ENCODE measurements at places on chromosomes 12 and 14.

DNA sequence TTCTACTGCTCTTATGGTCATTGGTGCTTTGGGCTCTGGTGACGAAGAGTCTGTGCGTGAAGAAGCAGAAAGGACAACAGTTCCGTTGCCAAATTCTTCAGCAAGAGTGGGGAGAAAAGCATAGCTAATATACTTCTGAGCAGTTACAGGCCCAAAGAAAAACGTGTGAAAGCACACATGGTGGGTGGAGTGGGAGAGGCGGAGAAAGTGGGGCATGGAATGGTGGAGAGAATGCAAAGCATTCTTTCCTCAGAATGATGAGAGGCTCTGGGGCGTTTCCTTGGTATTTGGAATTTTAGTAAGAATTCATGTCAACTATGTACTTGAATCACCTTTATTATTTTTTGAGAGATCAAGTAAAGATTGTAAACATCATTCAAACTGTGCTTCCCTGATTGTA lies 396.1 kb downstream of the NAV3 start:
- DNase-seq: no peak

DNA sequence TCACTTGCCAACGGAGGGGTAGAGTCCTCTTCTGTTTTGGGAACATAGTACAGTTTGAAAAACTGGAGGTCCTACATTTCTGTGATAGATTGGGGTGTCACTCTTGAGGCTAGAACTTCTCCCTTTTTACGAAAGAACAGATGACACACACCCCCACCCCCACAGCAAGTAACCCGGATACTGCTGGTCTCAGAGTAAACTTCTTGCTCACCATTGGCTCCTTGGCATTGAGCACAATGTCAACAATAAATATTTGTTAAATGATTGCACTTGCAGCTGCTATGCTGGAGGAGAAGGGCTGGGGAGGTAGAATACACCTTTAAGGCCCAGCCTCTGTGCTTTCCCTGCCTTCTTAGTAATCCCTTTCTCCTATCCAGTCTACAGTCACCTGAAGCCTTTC lies 149.8 kb downstream of the TGFB3 start:
- DNase-seq: no peak

DNA sequence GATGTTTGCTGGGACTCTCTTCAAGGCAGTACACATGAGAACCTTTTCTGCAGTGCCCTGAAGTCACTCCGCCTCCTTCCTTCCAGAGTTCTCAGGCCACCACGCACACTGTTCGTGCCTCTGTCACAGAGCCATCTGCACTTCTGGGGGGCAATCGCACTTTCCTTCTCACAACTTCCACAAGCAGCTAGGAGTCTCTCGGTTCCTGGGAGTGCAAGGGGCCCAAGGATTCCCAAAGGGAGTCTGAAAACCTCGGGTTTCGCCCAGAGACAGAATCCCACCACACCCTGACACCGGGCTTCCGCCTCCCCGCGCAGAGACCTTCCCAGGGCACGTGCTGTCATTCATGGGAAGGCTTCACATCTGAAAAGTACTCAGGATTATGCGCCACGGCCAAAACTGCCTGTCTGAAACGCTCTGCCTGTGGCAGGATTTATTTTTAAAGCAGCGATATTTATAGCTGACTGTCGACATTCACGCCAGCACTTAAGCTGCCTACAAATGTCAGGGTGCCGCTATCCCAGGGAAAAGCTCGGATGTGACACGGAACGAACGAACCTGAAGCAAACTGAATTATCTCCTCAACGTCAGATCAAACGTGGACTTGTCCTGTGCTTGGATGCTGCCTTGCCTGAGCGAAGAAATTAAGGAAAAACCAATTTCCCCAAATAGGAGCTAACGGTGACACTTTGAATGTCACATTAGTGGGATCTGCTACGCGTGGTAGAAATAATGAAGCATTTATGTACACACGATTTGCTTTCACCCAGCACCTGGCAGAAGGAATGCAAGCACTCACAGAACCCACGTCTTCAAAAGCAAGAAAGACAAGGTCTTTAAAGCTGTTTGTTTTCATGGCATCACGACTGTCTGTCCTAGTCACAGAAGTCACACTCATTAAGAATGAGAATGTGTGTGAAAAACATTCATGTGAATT lies 154.0 kb downstream of the PIWIL1 start:
- DNase-seq: no peak

GRCh38 chr14:38944691-38945090 lies 158.3 kb downstream of the SEC23A start:
- DNase-seq: no peak

GRCh38 chr12:31220061-31220460 lies 105.9 kb downstream of the SINHCAF start:
- DNase-seq: no peak

- DNase-seq: no peak
Observed at GRCh38 chr14:98931911-98932310, 340.1 kb downstream of the BCL11B start.

- peak; percentile 74 for DNase-seq
Observed at GRCh38 chr12:67069451-67070306, 199.5 kb upstream of the CAND1 start.

DNA sequence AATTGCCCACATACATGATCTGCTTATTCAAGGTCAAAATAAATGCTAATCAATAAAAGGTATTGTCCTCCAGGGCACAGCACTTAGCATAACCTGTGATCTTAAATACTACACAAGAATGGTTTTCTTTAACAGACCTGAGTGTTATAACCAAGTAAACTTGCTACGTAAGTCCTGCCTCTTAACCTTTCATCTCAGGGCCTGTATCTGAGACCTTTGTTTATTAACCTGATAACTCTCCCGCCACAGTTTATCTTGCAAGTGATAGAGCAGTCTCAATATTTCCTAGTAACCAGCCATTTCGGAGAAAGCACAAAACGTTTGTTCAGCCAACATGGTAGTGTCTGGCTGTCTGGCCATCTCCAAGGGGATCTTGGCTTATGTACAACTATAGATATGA lies 88.4 kb downstream of the DUSP6 start:
- DNase-seq: no peak

GRCh38 chr12:12523229-12523628 lies 39.4 kb downstream of the DUSP16 start:
- DNase-seq: no peak

DNA sequence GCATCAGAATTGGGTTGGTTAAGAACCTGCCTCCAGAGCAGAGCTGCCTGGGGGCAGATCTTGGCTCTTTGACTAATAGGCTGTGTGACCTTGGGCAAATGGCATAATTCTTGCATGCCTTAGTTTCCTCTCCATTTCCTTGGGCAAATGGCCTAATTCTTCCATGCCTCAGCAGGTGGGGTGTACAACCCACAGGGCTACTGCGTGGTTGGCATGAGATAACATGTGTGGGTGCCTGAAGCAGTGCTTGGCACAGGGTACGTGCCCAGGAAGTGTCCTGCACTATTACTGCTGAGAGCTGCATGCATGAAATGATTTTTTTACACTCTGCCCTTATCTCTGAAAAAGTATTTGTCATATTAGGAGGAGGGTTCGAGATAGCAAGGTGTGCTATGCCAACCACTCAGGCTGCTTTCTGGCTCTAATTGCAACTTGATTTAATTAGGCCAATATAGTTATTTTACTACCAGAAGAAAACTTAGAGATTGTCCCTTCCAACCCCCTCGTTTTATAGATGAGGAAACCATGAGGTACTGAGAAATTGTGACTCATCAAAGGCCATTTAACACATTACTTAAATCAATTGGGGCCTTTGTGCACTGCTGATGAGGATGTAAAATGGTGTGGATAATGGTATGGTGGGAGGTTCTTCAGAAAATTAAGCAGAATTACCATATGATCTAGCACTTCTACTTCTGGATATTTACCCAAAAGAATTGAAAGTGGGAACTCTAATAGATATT lies 161.6 kb upstream of the HIF1A start:
- no peak for DNase-seq

- no peak for DNase-seq
Observed at GRCh38 chr14:67919259-67920032, 99.9 kb downstream of the RAD51B start.

GRCh38 chr12:111359231-111359913 lies 9.5 kb downstream of the PHETA1 start:
- no peak for DNase-seq

DNA sequence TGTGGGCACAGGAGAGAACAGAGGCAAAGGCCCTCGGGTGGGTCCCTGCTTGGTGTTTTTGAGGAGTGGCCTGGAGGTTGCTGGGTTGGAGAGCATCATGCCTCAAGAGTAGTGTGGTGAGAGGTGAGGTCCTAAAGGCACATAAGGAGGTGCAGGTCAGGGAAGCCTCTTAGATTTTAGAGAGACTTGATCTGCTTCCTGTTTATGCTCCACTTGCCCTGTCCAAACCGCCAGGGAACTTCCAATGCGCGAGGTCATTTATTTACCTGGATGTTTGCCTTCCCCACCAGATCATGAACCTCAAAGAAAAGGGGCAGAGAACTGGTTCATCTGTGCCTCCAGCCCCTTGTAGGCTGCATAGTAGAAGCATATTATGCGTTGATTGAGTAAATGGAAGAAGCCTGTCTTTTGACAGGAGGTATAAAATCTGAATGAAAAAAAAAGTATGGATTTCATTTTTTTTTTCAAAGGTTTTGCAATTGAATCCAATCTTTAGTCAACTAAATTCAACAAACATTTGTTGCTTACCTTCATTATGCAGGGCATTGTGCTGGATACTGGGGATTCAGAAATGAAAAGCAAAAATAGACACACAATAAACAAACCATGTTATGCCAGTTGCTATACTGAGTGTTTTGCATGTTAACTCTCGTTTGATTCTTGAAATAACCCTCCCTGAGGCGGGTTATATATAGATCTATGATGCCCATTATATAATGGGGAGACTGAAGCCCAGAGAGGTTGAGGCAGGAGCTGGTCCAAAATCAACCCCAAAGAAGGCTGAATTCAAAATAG lies 485.2 kb downstream of the VRK1 start:
- no peak for DNase-seq

- no peak for DNase-seq
Observed at GRCh38 chr12:116595186-116595585, 36.0 kb downstream of the MAP1LC3B2 start.

- DNase-seq: no peak
Observed at GRCh38 chr12:101745481-101745880, 6.2 kb upstream of the SYCP3 start.

GRCh38 chr12:94831081-94831751 lies 172.3 kb downstream of the NDUFA12 start:
- DNase-seq: no peak

- no peak for DNase-seq
Observed at GRCh38 chr12:49982246-49983087, 9.7 kb downstream of the AQP6 start.

DNA sequence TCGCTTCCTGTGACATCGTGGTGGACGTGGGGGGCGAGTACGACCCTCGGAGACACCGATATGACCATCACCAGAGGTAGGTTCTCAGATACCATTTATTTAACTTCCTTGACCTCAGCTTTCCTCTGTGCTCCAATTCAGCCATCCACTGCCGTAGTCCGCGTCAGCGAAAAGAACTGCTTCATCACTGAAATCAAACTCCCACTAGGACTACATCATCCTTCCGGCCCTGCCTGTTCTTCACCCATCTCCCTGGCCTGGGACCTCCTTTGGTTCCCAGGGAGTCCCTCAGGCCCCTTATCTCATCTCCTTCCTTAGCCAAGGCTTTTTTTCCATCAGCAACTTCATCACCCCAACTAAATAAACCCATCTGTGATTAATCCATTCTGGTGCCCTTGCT lies 692 bp downstream of the MYG1 start:
- DNase-seq: no peak

DNA sequence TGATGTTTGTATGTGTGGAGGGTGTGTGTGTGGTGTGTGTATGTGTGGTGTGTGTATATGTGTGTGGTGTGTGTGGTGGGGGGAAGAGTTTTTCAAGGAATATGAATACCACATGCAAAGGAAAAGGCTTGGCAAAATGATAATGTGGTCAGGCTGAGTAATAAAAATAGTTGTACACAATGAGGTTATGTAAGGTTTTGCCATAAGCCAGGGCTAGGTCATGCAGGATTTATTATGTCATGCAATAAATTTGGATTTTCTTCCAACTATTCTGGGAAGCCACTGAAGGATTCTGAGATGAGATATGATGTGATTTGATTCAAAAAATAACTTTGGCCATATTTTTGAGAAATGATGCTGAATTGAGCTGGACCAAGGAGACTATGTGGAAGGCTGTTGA lies 1191.6 kb upstream of the SEL1L start:
- no peak for DNase-seq

DNA sequence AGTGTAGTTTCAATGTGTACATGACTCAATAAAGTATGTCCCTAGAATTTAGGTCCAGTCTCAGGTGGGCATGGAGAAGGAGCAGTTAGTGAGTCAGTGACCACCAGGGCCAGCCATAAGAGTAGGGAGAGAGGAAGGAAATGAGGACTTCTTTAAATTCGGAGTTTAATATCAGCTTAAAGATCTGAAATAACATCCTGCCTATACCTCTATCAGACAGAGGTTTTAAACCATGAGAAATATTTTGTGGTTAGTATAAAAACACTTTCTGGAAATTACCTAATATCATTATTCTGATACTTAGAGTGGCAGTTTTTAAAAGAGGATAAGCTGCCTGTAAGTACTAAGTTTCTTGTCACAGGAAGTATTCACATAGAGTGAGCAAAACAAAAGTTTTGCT lies 61.7 kb upstream of the ST8SIA1 start:
- DNase-seq: no peak

DNA sequence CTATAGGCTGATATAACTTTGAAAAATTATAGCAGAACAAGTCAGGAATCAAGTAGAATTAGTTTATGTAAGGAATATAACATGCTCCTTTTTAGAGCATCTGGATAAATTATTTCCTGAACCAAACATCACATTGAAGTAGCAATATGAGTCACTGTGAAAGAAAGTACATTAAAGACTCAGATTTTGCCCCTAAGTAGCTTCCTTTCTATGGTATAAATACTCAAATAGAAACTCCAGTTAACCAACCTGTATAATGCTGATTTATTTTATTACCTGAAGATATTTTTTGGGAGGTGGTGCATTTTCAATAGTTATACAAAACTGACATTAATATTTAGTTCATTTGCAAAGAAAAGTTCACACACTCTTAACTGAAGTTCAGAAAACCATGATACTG lies 312.1 kb downstream of the ITPR2 start:
- no peak for DNase-seq

GRCh38 chr12:124855275-124855957 lies 8.2 kb downstream of the SCARB1 start:
- no peak for DNase-seq

GRCh38 chr14:103886304-103887169 lies 39.2 kb upstream of the PPP1R13B start:
- DNase-seq: peak; percentile 53

All from WTC11 (cell line).